ENCODE measurements at places on chromosomes 16 and 17. TPM values are rescaled to one million over a fixed set of nuclear protein-coding genes. Genes with fewer than 3 reads are reported as not detected.

GRCh38 chr17:14302091-14302430, 1.2 kb downstream of the HS3ST3B1 start:
- peak; percentile 90 for DNase-seq

PRSS21 gene
- total RNA-seq = not detected

DNA sequence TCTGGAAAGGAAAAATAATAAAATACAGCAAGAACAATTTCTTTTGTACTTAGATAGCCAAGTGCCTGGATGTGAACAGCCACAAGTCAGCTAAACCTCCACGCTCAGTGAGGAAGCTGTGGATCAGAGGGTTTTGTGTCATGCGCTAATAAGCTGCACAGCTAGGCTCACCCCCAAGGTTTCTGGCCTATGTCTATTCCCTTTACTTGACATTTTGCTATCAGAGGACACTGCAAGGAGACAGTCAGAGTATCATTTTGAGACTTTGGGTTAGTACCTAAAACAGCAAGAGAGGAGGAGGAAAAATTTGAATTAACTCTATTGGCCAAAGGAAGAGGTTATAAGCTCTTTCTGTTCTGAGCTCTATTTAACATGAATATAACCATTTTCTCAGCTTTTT, 139.3 kb downstream of the KCNJ2 start:
- DNase-seq = no peak

DNA sequence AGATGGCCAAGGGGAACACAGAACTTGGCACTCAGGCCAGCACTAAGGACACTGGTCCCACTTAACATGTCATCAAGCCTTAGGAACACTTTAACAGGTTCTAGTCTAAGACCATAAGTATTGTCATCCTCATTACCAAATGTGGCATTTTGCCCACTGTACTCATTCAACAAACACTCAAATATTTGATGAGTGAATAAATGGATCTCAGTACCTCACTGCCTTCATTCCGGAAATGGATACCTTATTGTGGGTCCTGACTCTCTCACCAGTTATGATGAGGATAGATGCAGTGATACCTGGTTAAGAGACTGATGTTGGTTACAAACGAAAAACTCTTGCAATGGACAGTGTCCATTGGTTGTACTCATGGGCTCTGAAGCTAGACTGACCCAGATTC, 455.2 kb upstream of the DYNLRB2 start:
- DNase-seq = no peak

KRT24 gene
- not detected for total RNA-seq

GRCh38 chr17:10033449-10033848, 128.4 kb upstream of the RCVRN start:
- no peak for DNase-seq

DNA sequence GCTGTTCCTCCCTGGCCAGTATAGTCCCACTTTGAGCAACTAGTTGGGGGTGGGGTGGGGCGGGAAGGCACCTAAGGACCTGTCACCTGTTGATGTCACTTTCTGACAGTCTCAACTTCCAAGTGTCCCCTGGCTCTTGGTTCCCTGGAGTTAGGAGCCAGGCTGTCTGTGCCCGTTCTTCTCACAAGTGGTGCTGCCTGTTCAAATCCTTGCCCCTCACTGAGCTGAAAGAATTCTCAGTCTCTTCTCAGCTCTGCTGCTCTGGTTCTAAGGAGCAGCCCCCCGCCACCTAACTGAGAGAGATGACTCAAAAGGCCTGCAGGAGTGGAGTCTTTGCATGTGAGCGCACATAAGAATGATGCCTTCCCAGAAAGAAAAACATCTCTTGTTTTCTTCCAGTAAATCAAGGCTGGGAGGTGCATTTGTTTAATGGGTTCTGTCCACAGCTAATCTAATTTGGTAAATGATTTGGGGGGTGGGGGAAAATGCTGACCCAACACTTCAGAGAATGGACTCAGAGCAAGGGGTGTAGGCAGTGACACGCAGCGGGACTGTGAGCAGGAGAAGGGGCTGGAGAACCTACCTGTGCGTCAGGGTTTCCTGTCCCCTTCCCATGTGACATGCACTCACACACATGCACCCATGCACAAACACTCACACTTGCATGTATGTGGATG, 78.2 kb upstream of the NLRP1 start:
- peak; percentile 69 for DNase-seq

GRCh38 chr16:49889725-49890397, 33.9 kb upstream of the ZNF423 start:
- DNase-seq = no peak

DNA sequence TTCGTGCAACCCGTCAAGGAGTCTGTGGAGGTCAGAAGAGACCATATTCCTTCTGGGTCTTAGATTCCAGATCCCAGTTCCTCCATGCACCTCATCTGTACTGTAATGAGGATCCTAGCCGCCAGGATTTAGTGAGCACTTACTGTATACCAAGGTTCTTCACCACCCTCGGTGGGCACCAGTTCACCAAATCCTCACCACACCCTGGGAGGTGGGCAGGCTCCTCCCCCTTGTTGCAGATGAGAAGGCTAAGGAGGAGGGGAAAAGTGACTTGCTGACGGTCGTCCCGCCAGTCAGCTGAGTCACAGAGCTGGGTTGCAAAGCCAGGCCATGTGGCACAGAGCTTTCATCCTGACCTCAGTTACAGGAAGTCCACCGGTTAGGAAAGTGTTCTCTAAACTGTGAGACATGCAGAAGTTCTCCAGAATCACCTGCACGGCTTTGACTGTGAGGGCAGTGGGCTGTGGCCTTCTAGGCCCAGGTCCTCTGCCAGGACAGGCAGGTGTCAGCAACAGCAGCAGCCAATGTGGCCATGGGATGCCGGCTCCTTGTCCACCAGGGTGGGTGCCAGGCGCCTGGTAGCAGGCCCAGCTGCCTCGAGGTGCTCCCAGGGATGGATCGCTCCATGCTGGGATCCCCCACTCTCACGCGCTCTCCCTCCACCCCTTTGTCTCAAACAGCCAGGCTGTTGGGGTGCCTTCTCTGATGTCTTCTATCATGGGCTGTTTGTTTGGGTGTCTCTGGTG, 240.3 kb upstream of the GSE1 start:
- no peak for DNase-seq

GRCh38 chr17:82976982-82977488, 102.4 kb upstream of the METRNL start:
- DNase-seq = no peak

- no peak for DNase-seq
Observed at GRCh38 chr17:65222214-65222738, 85.1 kb downstream of the RGS9 start.

SLC6A2 gene
- total RNA-seq = 2.3 TPM

DNA sequence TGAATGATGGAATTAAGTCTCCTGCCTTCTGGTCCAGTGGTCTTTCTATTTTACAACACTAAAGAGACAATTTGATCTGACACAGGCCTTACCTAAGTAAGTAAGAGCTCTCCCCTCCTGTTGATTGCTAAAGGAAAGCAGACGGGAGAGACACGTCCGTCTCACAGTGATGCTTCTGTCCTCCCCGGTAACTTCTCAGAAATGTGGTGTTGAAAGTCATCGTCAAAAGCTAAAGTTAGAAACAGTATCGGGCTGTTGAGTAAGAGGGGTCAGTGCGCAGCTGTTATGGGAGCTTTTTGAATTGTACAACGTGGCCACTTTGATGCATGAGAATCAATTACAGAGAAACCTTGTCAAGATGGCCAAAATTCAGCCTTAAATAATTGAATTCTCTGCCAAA, 1.9 kb upstream of the RBFOX1 start:
- DNase-seq = no peak

HOXB13 gene
- total RNA-seq = 0.84 TPM

GRCh38 chr17:1077581-1077985, 80.7 kb downstream of the TIMM22 start:
- DNase-seq = no peak

- peak; percentile 72 for DNase-seq
Observed at GRCh38 chr16:11613381-11614303, 26.9 kb upstream of the LITAF start.

- no peak for DNase-seq
Observed at GRCh38 chr17:28076144-28076543, 33.7 kb downstream of the NLK start.

SLC5A2 gene
- total RNA-seq = 0.23 TPM

CTRB2 gene
- not detected for total RNA-seq

- no peak for DNase-seq
Observed at GRCh38 chr17:50833510-50834428, 1.6 kb upstream of the WFIKKN2 start.

- no peak for DNase-seq
Observed at GRCh38 chr17:80969674-80970043, 22.0 kb upstream of the CHMP6 start.

DNA sequence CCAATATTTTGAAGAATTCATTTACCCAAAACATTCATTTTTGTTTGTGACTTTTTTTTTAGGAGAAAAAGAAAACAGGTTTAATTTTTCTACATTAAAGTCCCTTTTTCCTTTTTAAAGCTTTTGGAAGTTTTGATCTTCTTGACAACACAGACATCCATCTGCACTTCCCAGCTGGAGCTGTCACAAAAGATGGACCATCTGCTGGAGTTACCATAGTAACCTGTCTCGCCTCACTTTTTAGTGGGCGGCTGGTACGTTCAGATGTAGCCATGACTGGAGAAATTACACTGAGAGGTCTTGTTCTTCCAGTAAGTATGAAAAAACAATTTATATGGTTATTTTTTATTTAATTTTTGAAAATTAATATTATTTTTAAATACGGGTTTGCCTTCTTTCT, 37.2 kb downstream of the SIAH1 start:
- DNase-seq = no peak

GRCh38 chr17:79654960-79655382, 44.1 kb upstream of the RBFOX3 start:
- DNase-seq = peak; percentile 72

DNA sequence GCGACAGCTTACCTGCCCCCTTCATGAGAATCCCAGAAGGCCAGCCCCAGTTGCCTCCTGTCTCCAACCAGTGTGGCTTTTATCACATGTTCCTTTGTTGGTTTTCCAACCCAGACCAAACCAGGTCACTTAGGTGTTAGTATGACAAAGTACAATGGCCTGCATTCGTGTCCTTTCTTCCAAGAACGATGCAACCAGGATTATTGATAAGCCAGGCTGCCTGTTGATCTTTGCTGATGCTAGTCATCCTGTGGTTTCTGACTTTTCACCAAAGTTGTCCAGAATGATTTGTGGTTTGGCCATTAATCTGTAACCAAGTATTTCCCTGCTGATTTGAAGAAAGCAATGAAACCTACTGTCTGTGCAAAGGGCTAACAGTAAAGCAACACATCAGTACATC, 191.4 kb downstream of the CYLD start:
- peak; percentile 12 for DNase-seq

LLGL1 gene
- total RNA-seq = 32.7 TPM

GRCh38 chr17:27218719-27219488, 75.0 kb upstream of the WSB1 start:
- DNase-seq = no peak

OR1F1 gene
- total RNA-seq = not detected

SYNGR3 gene
- not detected for total RNA-seq

- no peak for DNase-seq
Observed at GRCh38 chr17:1928976-1929375, 96.2 kb downstream of the RTN4RL1 start.

DNA sequence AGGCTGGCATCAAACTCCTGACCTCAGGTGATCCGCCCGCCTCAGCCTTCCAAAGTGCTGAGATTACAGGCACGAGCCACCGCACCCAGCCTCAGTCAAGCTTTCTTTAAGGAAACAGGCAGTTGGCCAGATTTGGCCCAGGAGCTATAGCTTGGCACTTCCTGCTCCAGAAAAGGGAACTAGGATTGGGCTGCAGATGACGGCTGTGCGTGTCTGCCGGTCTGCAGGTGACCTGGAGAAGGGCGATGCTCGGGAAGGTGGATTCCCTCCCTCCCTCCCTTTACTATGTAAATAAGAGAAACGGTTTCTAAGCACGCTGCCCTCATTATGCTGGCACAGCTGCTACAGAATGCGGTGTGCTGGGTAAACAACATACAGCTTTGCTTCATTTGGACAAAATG, 215.9 kb downstream of the RPTOR start:
- no peak for DNase-seq

Measured in lower leg skin (tissue), 4 donors.